ENCODE measurements at places on chromosomes 6 and 20.

DNA sequence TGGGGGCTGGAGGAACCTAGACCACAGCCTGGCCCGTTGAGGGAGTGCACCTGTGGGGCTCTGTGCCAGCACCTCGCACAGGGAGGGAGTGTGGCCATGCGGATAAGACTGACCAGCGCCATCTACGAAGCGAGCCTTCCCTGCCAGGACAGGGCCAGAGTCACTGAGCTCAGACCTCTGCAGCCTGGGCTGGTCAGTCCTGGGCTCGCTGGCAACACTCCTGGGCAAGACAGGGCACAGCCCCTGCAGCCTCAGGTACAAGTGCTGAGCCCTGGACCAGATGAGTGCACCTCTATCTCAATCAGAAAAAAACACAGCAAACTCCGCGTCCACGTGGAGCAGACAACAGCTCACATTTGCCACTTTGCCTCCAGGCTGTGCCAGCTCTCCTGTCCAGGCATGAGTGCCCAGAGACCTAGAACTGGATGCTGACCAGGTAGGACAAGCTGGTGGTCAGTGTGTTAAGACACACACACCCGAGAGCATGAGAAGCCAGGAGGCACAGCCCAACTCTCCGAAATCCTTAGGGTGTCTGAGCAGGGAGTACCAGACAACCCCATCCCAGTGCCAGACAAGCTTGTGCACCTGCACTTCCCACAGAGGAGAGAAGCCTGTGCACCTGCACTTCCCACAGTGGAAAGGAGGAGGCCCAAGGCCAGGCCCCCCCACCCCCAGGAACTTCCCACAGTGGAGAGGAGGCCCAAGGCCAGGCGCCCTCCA is 4.9 kb downstream of the ARFRP1 start:
- DNase-seq, result no peak

DNA sequence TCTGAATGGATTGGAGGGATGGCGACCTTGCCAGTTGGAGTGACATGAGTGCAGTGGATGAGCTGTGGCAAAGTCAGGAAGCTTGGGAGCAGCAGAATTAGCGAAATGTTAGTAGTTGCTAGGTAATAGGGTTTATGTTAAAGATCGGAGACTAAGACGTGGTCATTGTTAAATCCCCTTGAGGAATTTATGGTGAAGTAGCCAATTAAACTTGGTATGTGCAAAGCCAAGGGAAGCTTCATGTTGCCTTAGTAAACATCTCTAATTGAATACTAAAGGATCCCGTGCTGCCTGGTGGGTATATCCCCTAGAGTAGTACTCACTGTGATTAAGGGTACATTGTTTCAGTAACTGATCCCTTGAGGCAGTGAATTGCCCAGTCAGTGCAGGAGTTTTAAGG is 106.0 kb downstream of the PRIM2 start:
- DNase-seq, result no peak

- DNase-seq, result no peak
Measured at GRCh38 chr6:89853068-89853467, 23.4 kb downstream of the CASP8AP2 start.

DNA sequence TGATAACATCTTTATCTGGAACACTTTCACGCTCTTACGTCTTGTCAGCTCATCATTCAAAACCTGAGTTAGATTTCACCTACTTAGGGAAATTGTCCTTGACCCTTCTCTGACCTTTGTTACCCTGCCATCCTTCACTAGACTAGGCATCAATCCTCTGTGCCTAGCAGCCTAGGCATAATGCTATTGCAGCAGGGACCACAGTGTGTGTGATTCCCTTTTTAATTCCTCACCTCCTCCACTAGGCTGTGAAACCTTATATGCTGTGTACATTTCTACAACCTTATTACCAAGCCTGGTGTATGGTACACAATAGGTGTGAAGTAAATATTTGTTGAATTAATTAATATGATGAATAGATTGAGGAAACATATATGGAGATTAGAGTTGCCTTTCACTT is 66.7 kb upstream of the DEFB112 start:
- DNase-seq, result no peak

GRCh38 chr6:30463242-30463641 is 26.1 kb upstream of the HLA-E start:
- DNase-seq, result no peak

GRCh38 chr6:31423550-31423949 is 20.2 kb downstream of the MICA start:
- no peak for DNase-seq
